ENCODE measurements at places on chromosomes 7 and 10. TPM values are rescaled to one million over a fixed set of nuclear protein-coding genes. Genes with fewer than 3 reads are reported as not detected.

Gene GBF1
- 44.0 TPM for total RNA-seq

Gene TMEM176A
- not detected for total RNA-seq

Gene C10orf53
- total RNA-seq = not detected

Gene FGFR2
- 0.05 TPM for total RNA-seq

DNA sequence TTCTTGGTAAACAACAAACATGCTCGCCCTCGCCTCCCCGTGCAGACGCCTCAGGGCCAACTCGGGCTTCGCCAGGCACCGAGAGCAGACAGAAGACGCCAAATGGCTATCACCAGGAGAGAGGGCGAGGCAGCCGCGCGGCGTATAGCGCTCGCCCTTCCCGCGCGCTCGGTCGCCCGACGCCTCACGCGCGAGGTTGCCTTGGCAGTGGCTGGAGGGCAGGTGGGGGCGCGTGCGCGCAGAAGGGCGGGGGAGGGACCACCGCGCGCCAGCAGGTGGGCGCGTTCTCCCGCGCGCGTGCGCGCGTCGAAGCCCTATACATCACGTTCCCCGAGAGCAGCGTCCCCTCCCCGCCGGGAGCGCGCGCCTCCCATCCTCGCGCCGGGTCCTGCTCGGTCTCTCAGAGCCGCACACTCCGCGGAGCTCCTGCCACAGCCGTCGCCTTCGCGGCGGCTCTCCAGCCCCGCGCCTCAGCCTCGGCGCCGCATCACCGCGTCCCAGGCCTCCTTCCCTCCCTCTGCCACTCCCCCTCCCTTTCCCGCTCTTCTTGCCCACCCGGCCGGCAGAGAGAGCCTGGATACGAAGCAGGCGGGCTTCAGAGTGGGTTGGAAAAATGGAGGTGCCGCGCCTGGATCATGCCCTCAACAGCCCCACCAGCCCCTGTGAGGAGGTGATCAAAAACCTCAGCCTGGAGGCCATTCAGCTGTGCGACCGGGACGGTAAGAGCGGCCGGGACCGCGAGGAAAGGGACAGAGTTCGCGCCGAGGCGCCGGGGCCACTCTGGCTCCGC is at the start of gene PHYHIPL:
Gene PHYHIPL, plus strand, starts transcription at position 403 of the 790 bp plus-strand sequence. Its CDS starts 211 bp downstream, at position 614.
- DNase-seq = no peak

DNA sequence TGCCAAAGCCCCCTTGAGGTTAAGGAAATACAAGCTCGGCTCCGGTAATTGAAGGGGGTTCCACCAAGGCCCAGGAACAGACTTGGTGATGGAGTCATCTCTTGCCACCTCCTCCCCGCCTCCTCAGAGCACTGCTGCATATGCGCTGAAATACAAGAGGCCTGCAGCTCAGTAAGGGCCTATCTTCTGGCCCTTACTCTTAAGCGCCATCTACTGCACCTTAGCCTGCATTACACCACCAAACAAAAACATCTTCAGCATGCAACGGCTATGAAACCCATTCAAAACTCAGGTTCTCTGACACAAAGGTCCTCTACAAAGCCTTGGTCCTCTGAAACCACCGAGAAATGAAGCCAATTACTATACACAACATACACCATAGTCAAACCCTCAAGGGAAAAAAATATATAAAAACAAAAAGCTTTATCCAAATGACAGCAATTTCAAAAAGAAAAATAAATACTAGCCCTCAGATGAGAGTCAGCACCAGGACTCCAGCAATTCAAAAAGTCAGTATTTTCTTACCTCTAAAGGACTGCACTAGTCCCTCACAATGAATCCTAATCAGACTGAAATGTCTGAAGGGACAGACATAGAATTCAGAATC is 176.8 kb upstream of the TBX20 start:
- peak; percentile 20 for DNase-seq

DNA sequence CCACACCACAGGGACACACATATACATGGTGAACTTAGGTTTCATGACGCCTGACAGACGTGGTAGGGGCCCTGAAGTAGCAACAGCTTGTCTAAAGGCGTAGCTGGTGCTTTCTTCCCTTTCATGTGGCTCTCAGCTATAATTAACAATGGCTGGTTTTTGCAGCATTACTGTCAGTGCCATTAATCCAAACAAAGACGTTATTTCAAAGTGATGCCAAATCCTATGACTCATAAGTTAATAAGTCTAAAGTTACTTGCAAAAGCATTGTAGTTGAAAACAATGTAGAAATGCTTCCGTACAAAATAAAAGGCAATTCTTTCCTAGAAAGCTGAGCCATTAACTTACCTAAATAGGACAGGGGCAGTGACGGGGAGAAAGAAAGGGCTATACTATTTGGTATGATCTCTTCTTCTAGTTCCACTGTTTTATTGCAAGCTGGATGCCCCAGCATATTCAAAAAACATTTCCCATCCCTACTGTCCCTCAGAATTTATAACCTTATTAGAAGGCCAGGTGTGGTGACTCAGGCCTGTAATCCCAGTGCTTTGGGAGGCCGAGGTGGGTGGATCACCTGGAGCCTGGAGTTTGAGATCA is 105.4 kb downstream of the ODAD2 start:
- no peak for DNase-seq

GRCh38 chr10:36118314-36118713 is 476.2 kb upstream of the FZD8 start:
- DNase-seq = no peak

GRCh38 chr7:55969391-55969790 is 5.0 kb downstream of the NIPSNAP2 start:
- DNase-seq = no peak

DNA sequence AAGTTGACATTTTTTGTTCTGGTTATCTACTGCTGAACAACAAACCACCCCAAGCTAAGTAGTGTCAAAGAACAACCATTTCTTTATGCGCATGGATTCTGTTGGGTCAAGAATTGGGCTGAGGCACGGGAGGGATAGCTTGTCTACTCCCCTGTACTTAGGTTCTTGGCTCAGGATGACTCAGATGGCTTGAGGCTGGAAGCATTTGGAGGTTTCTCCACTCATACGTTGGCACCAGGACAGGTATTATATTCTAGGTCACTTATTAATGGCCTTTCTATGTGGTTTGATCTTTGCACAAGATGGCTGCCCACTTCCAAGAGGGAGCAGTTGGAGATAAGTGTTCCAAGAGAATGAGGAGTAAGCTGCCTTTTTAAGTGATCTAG is 11.8 kb upstream of the TFAM start:
- DNase-seq = no peak

DNA sequence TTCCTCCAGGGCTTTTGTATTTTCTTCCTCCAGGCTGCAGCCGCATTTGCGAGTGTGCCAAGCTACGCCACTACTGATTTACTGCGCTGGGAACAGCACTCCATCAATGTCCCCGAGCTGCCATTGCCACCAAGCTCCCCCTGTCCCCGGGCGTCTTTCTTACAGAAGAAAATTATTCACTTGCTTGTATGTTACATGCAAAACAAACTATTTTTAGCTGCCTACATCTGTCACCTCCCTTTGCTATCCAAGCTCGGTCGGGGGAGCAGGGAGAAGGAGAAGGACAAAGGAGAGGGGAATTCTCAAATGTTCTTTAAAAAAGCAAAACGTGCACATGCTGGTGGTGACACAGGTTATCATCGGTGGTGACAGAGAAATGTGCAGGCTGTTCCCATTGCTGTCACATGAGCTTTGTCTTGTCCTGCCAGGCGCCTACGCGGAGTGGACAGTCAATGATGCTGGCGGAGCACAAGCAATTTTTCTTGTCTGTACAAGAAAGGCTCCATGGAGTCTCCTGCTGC is 93.1 kb downstream of the ADARB2 start:
- no peak for DNase-seq

DNA sequence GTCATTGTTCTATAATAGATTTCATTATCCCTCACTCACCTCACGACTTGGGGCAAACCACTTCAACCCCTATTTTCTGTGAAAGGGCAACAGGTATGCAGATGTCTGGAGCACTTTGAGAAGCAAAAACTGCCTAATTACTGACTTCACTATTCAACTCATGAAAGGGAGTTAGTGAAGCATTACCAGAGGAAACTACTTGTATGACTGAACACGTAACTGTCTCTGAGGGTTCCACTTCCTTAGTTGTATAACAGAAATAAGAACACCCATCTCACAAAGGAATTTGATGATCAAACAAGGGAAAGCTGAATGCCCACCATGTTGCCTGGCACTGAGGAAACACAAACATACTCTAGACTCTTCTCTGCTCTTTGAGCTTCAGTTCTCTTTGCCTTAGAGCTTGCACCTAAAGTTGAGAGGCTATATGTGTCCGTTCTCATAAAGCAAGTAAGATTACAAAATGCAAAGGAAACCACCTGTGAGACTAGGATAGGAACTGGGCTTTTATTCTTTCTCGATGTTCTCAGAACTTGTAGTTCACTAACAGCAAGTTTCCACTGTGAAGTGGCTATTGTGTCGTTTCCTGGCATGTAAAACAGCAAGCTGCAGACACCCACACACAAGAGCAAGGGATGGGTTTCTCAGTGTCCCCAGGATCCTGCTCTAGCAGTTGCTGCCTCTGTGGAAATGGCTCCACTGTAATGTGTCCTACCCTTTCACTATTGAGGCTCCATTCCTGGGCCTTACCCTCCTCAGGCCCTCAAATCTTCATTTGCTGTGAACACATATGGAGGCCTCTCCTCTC is 2.6 kb downstream of the TMEM243 start:
- peak; percentile 75 for DNase-seq

- DNase-seq = no peak
Observed at GRCh38 chr7:89103564-89103963, 308.0 kb upstream of the TEX47 start.

DNA sequence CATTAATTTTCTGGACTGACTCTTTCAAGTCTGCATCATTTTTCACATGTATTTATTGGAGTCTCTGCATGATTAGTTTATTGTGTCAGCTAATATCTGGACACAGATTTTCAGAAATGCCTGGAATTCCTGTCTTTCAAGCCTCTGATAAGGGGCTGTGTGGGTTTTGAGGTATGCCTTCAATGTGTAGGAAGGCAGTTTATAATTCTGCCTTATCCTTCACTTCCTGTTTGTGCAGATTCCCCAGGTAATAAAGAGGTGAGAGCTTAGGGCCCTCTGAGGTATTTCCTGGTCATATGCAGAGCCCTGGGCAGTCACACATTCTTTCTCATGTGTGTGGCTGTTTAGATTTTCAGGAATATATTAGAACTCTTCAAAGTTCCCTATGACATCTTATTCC is 79.4 kb upstream of the PRKCQ start:
- no peak for DNase-seq

- DNase-seq = no peak
Observed at GRCh38 chr10:92434385-92434784, 139.5 kb downstream of the IDE start.

DNA sequence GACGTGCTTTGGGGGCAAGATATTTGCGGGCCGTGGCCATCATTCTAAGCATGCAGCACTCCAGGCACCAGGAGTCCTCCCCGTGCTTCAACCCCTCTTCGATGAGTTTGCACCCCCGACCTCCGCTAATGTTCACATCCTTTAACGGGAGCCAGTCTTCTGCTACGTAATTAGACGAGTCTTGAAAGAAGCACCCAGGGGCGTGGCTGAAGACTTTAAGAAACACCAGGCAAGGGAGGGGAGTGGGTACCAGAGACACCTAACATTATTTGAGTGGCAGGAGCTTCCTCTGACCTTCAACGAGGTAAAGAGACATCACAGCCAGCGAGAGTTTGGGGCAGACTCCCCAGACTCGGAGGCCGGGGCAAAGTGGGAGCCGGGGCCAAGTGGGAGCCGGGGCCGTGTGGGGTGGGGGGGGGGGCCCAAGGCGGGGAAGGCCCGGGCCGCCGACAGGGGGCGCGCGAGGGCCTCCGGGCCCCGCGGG is 31.1 kb upstream of the TOMM7 start:
- peak; percentile 84 for DNase-seq

- no peak for DNase-seq
Observed at GRCh38 chr7:17404006-17404405, 105.6 kb downstream of the AHR start.

GRCh38 chr10:116216676-116217075 is 56.3 kb downstream of the GFRA1 start:
- no peak for DNase-seq

DNA sequence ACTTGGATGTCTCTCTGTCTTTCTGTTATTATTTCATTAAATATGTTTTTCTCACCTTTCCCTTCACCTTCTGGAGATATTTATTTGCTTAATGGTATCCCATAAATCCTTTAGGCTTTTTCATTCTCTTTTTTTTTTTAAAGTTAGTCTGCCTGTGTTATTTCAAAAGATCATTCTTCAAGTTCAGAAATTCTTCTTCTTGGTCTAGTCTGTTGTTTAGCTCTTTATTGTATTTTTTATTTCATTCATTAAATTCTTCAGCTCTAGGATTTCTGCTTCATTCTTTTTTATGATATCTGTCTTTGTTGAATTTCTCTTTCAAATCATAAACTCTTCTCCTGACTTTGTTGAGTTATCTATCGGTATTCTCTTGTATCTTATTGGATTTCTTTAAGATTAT is 312.1 kb upstream of the KAT6B start:
- DNase-seq = no peak

- DNase-seq = no peak
Observed at GRCh38 chr7:40455485-40455884, 320.7 kb downstream of the SUGCT start.
